ENCODE measurements at places on chromosomes 1 and 21. TPM values are rescaled to one million over a fixed set of nuclear protein-coding genes. Genes with fewer than 3 reads are reported as not detected.
A peak's percentile ranks its signal among the peaks of the same experiment; 100 is the strongest.

DNA sequence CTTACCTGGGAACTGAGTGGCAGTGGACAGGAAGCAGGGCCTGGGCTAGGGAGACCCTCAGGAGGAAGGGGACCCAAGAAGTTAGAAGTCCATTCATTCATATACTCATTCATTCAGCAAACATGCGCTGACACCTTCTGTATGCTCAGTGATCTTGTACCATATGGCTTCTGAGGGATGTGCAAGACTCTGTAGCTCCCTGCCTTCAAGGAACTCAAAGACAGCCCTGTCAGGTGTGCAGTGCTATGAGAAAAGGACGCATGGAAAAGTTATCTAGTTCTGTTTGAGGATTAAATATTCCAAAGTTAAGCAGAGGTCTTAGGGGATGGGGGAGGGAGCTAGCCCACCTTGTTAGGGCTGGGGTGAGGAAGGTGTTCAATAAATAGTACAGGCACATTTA lies 12.5 kb downstream of the DMAP1 start:
- no peaks in the 10 kb centered on the region for H3K27me3 ChIP-seq
- DNase-seq, result no peak
- no peak overlapping the region for H3K4me3 ChIP-seq
- no peak overlapping the region for H3K27ac ChIP-seq

DNA sequence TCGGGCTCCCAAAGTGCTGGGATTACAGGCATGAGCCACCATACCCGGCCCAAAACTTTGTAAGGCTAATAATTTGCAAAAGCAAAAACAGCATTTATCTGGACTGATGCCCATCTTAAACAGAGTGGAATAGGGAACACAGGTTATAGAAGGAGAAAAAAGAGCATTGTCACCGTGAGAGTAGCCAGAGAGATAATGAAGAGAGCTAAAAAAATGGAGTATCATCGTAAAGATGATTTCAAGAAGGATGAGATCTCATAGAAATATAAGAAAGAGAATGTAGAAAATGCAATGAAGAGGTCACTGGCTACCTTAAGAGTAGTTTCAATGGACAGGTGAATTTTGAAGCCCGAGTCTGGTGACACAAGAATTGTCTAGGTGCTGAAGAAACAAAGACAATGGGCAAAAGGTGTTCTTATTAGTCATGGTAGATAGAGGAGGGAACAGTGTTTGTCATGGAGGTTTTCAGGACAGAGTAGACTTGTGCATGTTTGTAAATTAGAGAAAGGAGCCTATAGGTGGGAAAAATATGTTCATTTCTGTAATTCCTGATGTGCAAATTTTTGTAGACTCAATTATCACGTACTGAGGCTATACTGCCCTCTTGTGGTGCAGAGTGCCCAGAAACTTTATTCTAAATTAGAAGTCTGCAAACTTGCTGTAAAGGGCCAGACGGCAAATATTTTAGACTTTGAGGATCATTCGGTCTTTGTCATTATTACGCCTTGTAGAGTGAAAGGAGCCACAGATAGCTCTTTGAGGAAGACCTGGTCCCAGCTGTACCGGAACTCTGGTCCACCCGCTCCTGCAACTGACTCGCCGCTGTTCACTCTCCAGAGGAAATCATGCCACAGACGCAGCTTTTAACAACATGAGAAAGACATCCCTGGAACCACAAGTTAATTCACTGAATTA lies 8.1 kb upstream of the TMEM183A start:
- H3K4me1 ChIP-seq, result peaks cover 8% of the 10 kb centered on the region
- no peaks in the 10 kb centered on the region for H3K36me3 ChIP-seq
- H3K27ac ChIP-seq, result no peak overlapping the region
- peak overlapping the region; percentile 49 for H3K4me3 ChIP-seq
- peaks cover 25% of the 10 kb centered on the region for H3K27me3 ChIP-seq

DNA sequence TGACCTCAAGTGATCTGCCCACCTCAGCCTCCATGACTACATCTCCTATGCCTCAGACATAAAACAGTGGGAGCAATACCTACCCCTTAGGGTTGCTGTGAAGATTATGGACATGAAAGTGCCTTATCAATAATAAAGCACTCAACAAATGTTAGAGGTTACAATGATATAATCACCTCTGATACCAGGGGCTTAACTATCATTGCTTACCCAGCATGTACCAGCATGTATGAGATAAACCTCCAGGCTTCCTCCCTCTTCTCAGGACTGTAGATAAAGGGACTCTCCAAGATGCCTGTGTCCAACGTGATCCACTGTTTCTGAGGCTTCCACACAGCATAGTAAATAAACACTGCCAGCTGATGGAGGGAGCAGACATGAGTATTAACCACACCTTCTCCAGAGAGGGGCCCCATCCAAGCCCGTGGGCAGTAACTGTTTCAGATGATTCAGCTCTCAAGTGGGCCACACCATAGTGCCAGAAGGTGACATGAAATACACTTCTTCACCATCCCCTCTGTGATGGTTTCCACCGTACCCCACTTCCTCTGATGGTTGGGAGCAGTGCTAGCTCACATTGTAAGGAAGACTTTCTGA lies 26.2 kb downstream of the RHBDL2 start:
- no peaks in the 10 kb centered on the region for H3K27me3 ChIP-seq
- H3K4me3 ChIP-seq, result no peak overlapping the region
- DNase-seq, result peak; percentile 69
- H3K4me1 ChIP-seq, result peaks cover 10% of the 10 kb centered on the region
- peak overlapping the region; percentile 0 for H3K27ac ChIP-seq

- no peak for DNase-seq
- H3K4me1 ChIP-seq, result peaks cover 52% of the 10 kb centered on the region
- peak overlapping the region; percentile 90 for H3K27ac ChIP-seq
- H3K4me3 ChIP-seq, result peak overlapping the region; percentile 91
Measured at GRCh38 chr1:150972417-150972940, 2.2 kb downstream of the CERS2 start.

GRCh38 chr1:172456344-172456769 lies 12.5 kb upstream of the PIGC start:
- no peaks in the 10 kb centered on the region for H3K36me3 ChIP-seq
- H3K4me3 ChIP-seq, result no peak overlapping the region
- DNase-seq, result no peak
- H3K4me1 ChIP-seq, result peaks cover 4% of the 10 kb centered on the region
- H3K27me3 ChIP-seq, result peaks cover 2% of the 10 kb centered on the region

GRCh38 chr1:231203259-231204057 lies 37.6 kb upstream of the GNPAT start:
- H3K36me3 ChIP-seq, result no peaks in the 10 kb centered on the region
- DNase-seq, result no peak
- H3K27ac ChIP-seq, result no peak overlapping the region
- peaks cover 5% of the 10 kb centered on the region for H3K27me3 ChIP-seq
- H3K4me1 ChIP-seq, result peaks cover 10% of the 10 kb centered on the region

DNA sequence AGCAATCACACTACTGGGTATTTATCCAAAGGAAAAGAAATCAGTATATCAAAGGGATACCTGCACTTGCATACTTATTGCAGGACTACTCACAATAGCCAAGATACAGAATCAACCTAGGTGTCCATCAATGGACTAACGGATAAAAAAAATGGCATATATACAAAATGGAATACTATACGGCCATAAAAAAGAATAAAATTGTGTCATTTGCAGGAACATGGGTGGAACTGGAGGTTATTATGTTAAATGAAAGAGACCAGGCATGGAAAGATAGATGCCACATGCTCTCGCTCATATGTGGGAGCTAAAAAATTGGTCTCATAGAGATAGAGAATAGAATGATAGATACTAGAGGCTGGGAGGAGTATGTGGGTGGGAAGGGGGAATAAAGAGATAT lies 29.3 kb upstream of the CAP1 start:
- no peak overlapping the region for H3K27ac ChIP-seq
- DNase-seq, result no peak
- no peaks in the 10 kb centered on the region for H3K27me3 ChIP-seq
- no peak overlapping the region for H3K4me3 ChIP-seq
- peaks cover 9% of the 10 kb centered on the region for H3K4me1 ChIP-seq
- H3K36me3 ChIP-seq, result no peaks in the 10 kb centered on the region

DNA sequence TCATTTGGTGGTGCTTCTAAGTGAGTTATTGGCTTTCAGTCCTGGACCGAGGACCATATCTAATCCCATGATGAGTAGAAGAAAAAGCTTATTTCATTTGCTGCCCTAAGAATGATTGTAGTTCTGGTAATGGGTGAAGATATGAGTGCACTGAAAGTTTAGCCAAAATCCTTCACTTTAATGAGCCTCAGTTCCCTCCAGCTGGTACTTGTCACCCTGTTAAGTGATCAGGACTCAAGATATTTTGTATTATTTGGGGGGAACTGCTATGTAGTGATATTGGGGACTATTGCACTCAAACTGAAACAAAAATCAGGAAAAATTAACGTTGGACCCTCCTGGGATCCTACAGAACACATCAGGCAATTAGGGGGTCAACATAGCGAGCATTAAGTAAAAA lies 165.9 kb downstream of the PRDM2 start:
- no peaks in the 10 kb centered on the region for H3K4me1 ChIP-seq
- H3K27ac ChIP-seq, result no peak overlapping the region
- H3K4me3 ChIP-seq, result no peak overlapping the region
- DNase-seq, result no peak
- no peaks in the 10 kb centered on the region for H3K36me3 ChIP-seq
- peaks cover 7% of the 10 kb centered on the region for H3K27me3 ChIP-seq

DNA sequence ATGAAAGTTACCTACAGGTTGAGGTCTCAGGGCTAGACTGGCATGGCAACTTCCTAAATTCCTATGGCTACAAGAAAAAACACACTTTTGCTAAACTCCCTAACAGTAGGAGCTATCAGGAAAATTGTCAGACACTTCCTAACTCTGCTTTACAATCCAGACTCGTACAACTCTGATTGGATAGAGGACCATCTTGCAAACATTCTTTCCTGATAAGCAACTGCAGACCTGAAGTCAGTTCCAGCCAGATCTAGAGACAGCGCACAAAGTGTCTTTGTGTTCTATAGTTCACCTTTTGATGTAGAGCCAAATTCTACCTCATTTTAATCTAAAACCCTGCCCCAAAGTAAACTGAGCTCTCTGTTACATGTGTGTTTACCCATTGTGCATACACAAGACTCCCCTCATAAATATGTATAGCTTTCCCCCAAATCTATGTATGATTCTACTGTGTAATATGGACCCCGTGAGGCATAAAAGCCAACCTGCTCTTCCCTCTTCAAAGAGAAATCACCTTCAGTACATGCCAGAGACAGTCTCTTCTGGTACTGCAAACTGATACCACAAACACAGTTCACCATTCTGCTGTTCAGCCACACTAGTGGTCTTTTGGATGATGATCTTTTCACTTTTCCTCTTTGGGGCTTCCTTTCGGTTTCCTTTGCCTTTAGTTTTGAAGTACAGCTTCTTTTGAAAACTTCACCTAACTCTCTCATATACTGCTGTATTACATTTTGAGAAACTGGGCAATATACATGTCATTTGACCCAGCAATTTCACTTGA lies 21.7 kb downstream of the ZP4 start:
- no peak overlapping the region for H3K27ac ChIP-seq
- H3K4me1 ChIP-seq, result no peaks in the 10 kb centered on the region
- no peaks in the 10 kb centered on the region for H3K36me3 ChIP-seq
- no peak for DNase-seq

GRCh38 chr1:229582011-229582694 lies 23.6 kb upstream of the ABCB10 start:
- H3K36me3 ChIP-seq, result no peaks in the 10 kb centered on the region
- no peaks in the 10 kb centered on the region for H3K27me3 ChIP-seq
- H3K4me1 ChIP-seq, result peaks cover under 1% of the 10 kb centered on the region

GRCh38 chr1:214002472-214002871 lies 14.7 kb downstream of the PROX1 start:
- H3K27ac ChIP-seq, result no peak overlapping the region
- H3K36me3 ChIP-seq, result no peaks in the 10 kb centered on the region
- no peaks in the 10 kb centered on the region for H3K4me1 ChIP-seq

- peak overlapping the region; percentile 71 for H3K27ac ChIP-seq
- peaks cover 66% of the 10 kb centered on the region for H3K4me1 ChIP-seq
- no peaks in the 10 kb centered on the region for H3K27me3 ChIP-seq
Measured at GRCh38 chr21:34996304-34997101, 52.6 kb downstream of the RUNX1 start.

- DNase-seq, result no peak
- H3K27me3 ChIP-seq, result peaks cover 4% of the 10 kb centered on the region
- H3K4me1 ChIP-seq, result no peaks in the 10 kb centered on the region
- H3K27ac ChIP-seq, result no peak overlapping the region
- no peaks in the 10 kb centered on the region for H3K36me3 ChIP-seq
Measured at GRCh38 chr1:237062976-237063375, 21.0 kb downstream of the RYR2 start.

- peaks cover 3% of the 10 kb centered on the region for H3K36me3 ChIP-seq
- H3K4me1 ChIP-seq, result no peaks in the 10 kb centered on the region
- no peaks in the 10 kb centered on the region for H3K27me3 ChIP-seq
- H3K4me3 ChIP-seq, result no peak overlapping the region
- peak; percentile 64 for DNase-seq
Measured at GRCh38 chr1:111334169-111334568, 43.5 kb downstream of the CHIA start.

- H3K27me3 ChIP-seq, result no peaks in the 10 kb centered on the region
- H3K27ac ChIP-seq, result no peak overlapping the region
- peak; percentile 69 for DNase-seq
Measured at GRCh38 chr1:23810818-23811540, 10.4 kb upstream of the GALE start.

- H3K4me3 ChIP-seq, result no peak overlapping the region
- H3K36me3 ChIP-seq, result peaks cover 15% of the 10 kb centered on the region
- no peak for DNase-seq
- no peaks in the 10 kb centered on the region for H3K27me3 ChIP-seq
- H3K4me1 ChIP-seq, result peaks cover 8% of the 10 kb centered on the region
Measured at GRCh38 chr1:156754219-156754618, 2.7 kb upstream of the HDGF start.

DNA sequence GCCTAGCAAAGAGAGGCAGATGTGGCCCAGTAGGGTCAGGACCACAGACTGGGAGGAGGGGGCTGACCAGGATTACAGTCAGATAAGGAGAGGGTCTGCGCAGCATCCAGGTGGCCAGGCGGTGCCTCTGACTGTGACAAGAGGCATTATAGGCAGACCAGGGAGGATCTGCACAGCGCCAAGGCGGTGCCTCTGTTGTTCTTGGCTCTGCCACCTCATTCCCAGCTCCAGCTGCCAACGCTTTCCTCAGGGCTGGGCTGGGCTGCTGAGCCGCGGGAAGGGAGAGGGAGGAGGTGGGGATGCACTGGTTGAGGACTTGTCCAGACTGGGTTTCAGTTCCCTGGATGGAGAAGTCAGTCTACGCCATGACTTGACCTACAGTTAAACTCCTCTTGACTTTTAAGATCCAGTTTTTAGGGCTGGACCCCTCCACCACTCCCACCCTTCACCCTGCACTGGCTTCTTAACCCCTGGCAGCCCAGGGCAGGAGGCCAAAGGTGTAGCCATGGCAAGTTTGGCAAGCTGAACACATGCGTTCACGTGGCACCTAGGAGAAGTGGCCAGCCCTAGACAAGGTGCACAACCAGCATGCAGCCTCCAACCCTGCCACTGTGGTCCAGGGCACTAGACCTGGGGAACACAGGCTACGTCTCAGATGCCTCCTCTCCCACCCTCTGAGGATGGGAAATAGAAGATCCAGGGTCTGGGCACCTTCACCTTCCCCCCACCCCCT lies 4.5 kb upstream of the CRABP2 start:
- peaks cover 5% of the 10 kb centered on the region for H3K27me3 ChIP-seq
- peaks cover 27% of the 10 kb centered on the region for H3K4me1 ChIP-seq
- DNase-seq, result no peak
- H3K27ac ChIP-seq, result no peak overlapping the region

GRCh38 chr1:211309617-211310016 lies 17.0 kb upstream of the TRAF5 start:
- H3K4me3 ChIP-seq, result no peak overlapping the region
- H3K4me1 ChIP-seq, result peaks cover 22% of the 10 kb centered on the region
- H3K27me3 ChIP-seq, result no peaks in the 10 kb centered on the region
- DNase-seq, result no peak

The CDKN2C gene
- total RNA-seq, result 18.4 TPM

The PGLYRP3 gene
- not detected for total RNA-seq

The FAM72D gene
- total RNA-seq, result 23.2 TPM

The CELA2B gene
- total RNA-seq, result not detected

The OR2T35 gene
- total RNA-seq, result not detected

The CYP2J2 gene
- total RNA-seq, result 1.4 TPM
